ENCODE measurements at places on chromosomes 3 and 15. TPM values are rescaled to one million over a fixed set of nuclear protein-coding genes. Genes with fewer than 3 reads are reported as not detected.

SLC28A1 gene
- total RNA-seq = not detected

CD200R1 gene
- total RNA-seq = 17.8 TPM

PRRT3 gene
- total RNA-seq = 5.1 TPM

- DNase-seq = no peak
These were observed 6.8 kb downstream of the CD96 start for GRCh38 chr3:111548756-111549155.

- no peak for DNase-seq
These were observed 97.5 kb downstream of the CHDH start for GRCh38 chr3:53748512-53749271.

- DNase-seq = no peak
These were observed 34.6 kb upstream of the CMSS1 start for GRCh38 chr3:99783011-99783573.

DNA sequence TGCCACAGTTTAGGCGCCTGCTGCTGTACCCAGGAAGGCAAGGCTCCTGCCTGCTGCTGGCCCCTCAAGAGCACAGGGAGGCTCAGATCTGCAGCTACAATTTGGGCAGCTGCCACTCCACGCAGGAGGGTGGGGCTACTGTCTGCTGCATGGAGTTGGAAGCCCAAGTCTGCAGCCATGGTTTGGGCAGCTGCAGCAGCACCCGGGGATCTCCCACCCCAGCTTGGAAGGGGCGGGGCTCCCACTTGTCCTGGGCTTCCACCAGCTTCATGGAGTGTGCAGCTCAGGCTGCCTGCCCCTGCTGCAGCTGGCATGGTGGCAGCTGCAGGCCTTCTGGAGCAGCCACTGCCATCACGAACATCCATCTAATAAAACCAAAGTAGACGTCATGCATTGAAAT lies 512.9 kb downstream of the PYDC2 start:
- DNase-seq = no peak

CADPS gene
- total RNA-seq = not detected

DNA sequence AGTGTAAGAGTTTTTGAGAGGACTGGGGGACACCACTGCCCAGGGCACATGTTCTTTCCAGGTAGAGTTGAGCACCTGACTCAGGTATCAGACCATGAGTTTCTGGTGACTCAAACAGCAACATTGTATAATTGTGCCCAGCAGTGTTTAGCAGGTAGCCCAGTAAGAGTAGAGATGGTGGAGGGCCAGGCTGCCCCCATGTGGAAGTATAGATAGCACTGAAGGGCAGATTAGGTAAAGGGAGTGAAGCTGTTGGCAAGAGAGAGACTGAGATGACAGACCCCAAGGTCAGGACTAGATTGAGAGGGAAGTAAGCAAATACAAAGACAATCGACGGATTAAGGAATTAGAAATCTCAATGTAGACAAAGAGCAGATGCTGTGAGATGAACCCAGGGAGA lies 74.6 kb downstream of the TRIM42 start:
- DNase-seq = no peak

IMPG2 gene
- total RNA-seq = 0.73 TPM

TM4SF18 gene
- total RNA-seq = not detected

- no peak for DNase-seq
These were observed 31.0 kb downstream of the HEG1 start for GRCh38 chr3:125024817-125025216.

DNA sequence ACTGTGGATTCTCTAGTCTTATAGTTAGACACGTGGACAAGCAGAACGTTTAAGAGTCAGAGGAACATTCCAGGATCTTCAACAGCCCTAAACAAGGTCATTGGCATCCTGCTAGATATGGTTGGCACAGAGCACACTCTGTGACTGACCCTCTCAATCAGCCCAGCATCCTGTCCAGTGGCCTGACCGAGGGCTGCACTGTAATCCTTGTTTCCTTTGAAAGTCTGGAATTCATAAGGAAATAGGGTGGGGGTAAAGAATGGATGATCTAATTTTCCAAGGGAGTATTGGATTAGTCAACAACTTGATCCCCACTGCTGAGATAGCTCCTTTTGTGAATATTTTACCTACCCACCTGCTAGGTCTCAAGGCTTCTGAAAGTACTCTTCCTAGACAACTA lies 94.5 kb upstream of the DLG1 start:
- no peak for DNase-seq

DNA sequence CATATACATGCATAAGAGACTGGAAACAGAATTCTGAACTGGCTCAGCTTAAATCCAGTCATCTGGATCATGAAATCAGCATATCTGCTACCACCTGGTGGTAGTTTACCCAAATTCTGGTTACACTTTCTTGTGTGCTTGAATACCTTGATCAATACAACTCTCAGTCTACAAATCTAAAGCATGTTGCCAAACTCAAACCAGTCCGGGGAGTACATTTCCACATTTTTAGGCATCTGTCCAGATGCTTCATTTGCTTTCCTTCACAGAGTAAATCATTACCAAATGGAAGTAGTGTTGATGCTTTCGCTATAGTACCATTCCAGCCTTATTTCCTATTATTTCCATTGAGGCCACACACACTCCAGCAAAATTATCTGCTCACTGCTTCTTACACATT lies 126.4 kb downstream of the P2RY1 start:
- DNase-seq = no peak

- no peak for DNase-seq
These were observed 25.5 kb downstream of the FAN1 start for GRCh38 chr15:30929064-30929669.

DNA sequence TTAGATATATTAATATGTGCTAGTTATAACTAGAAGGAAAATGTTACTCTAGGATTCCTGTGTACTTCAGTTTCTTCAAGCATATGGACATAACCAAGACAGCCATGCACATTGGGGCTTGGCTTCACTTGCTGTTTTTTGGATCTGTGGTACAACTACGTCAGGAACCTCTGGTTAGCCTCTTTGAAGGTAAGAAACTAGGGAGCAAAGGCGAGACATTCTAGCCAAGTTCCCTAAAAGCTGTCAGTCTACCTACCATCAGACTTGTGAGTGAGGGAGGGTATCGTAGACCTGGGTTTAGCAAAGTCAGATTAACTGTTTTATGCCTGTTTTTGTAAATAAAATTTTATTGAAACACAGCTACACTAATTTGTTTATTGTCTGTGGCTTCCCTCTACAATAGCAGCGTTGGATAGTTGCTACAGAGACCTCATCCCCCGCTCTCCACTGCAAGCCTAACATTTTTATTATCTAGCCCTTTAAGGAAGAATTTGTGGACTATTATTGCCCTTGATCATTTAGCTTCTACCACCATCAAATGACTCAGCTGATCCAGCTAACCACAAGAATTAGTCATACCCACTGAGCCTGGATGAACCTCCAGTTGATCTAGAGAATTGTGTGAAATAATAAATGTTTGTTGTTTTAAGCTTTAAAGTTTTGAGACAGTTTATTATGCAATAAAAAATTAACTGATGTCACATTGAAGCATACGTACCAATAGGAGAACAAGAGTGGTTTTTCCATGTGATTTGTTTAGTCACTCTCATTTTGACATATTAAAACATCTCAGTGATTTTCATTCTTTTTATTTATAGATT lies 58.1 kb downstream of the RSRC1 start:
- DNase-seq = no peak

DNA sequence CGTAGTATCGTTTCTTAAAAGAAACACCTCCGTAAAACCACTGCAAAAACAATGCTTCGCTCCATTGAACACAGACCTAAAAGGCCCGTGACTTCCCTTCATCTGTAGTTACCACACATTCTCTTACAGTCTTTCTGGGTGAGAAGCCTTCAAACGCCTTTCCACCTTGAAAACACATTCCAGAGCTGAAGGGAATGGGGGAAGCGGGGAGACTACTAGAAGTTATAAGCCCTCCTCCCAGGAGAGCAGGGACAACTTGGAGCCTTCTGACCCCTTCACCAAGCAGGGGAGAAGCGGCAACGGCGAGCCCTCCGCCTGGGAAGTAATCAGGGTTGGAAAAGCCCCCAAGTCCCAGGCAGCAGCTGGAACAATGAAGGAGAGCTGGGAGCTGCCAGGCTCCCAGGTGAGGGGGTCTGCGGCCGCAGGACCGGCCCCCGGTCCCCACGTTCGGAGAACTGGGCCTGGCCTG lies 461 bp downstream of the SECISBP2L start:
- no peak for DNase-seq

ERICH6 gene
- total RNA-seq = 0.62 TPM

SYNPR gene
- total RNA-seq = not detected

MGLL gene
- total RNA-seq = 0.99 TPM

DNA sequence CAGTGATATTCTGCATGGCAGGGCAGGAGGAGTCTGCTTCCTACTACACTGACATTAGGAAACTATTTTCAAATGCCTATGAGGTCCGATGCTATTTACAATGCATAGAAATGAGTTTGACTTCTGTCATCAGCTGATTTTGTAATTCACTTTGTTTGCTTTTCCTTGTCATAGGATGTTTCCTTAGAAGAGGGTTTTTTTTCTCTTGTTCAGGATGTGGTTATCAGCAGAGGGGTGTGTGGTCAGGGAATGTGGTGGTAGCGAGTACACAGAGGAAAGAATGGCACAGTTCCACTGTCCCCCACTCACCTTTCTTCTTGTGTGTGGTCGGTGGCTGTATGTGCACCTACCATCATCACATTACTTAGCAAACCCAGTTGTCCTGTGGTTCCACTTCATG lies 231.5 kb downstream of the LRTM1 start:
- no peak for DNase-seq

ISG20 gene
- total RNA-seq = 149 TPM

ALG1L2 gene
- total RNA-seq = 0.90 TPM

- no peak for DNase-seq
These were observed 77.8 kb downstream of the WWTR1 start for GRCh38 chr3:149579838-149580542.

DNA sequence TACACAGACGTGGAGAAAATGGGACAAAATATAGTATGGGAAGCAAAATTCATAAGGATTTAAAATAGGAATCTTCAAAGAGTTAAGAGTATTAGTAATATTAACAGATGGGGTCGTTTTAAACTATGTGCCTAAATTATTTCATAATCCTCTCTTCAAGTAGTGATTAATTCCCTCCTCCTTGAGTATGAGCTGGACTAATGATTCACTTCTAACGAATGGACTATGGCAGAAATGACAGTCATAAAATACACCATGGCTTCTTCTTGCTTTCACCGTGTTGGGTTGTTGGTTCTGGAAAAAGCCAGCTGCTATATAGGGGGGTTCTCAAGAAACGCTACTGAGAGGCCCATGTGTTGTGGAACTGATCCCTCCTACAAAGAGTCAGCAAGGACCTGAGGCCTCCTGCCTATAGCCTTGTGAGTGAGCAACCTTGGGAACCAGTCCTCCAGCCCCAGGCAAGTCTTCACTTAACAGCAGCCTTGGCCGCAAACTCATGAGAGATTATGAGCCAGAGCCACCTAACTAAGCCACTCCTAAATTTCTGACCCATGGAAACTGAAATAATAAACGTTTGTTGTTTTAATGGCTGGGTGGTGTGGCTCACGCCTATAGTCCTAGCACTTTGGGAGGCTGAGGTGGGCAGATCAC lies 64.8 kb upstream of the ABHD2 start:
- no peak for DNase-seq

DNA sequence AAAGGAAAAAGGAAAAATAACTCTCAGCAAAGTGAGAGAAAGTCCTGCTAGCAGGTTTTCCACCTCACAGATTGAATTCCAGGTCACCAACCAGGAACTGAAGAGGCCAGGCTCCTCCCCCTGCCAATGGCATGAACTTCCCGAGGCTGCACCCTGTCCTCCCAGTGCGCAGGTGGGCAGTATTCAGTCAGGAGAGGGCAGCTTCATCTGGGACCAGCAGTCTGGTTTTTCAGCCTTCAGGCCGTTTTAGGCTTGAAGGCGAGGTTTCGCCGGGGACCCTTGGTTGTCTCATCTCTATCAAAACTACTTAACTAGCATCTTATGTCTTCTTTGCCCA lies 41.2 kb downstream of the TRAT1 start:
- DNase-seq = no peak

- DNase-seq = peak; percentile 37
These were observed 9.1 kb upstream of the HPS3 start for GRCh38 chr3:149120051-149120972.

GRCh38 chr15:39920510-39921273 lies 626 bp upstream of the GPR176 start:
- DNase-seq = peak; percentile 68

RASSF1 gene
- 39.4 TPM for total RNA-seq

TNFSF10 gene
- total RNA-seq = 35.3 TPM

- DNase-seq = no peak
These were observed 69.6 kb downstream of the ASB7 start for GRCh38 chr15:100671858-100672543.

DNA sequence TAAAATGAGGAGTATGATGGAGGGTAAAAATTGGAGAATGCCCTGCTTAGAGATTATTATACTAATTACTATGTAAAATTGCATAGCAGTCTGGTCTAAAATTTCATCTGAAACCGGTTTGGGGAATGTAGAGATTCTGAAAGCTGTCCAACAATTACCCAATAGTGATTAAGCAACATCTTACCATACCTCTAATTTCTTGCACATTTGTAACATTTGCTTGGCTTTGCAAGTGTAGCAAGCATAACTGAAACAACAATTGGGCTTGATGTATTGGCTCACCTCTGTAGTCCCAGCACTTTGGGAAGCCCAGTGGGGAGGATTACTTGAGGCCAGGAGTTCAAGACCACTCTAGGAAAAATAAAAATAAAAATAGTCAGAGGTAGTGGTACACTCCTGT lies 17.4 kb downstream of the AADACL2 start:
- no peak for DNase-seq

DNA sequence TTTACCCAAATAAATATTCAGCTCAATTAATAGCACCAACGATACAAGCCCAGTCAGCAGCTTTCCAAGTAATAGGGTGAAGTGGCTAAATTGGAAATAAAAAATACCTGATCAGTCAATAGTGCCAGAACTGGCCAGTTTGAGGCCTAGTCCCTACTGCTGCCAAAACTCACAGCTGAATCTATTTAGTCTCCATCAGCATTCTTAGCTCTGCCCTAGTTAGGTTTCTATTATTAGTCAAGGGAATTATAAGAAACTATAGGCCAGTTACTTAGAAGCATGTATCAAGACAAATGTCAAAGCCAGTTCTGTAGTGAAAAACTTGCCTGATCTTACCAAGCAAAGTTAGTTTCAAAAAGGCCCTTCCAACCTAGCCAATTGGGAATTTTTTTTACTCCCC lies 146.2 kb upstream of the ZBTB20 start:
- no peak for DNase-seq

GRCh38 chr3:132569153-132569552 lies 27.9 kb upstream of the ACKR4 start:
- DNase-seq = no peak

GRCh38 chr3:54303517-54304375 lies 181.4 kb downstream of the CACNA2D3 start:
- DNase-seq = no peak

DNA sequence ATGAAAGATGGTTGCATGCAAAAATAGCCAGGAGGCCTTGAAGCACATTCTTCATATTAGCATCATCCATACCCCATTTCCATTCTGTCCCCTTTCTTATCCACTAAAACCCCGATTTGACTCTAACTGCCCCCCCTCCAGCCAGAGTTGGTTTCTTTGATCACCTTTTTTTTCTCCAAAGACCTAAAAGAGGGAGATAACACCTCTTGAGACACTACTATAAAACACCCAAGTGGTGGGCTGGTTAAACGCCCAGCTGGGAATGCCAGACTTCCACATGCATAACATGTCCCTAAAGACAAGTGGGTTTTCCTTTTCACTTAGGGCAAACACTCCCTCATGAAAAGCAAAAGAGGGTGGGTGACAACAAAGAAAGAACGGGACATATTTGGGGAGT lies 133.9 kb upstream of the WNT5A start:
- DNase-seq = no peak

ANKUB1 gene
- not detected for total RNA-seq
